ENCODE measurements at places on chromosomes 2 and 18.

GRCh38 chr2:1721706-1722646 is 22.3 kb downstream of the PXDN start:
- DNase-seq, result no peak

GRCh38 chr2:160309585-160309984 is 109.5 kb upstream of the ITGB6 start:
- DNase-seq, result no peak

GRCh38 chr2:114698520-114698919 is 256.1 kb downstream of the DPP10 start:
- DNase-seq, result no peak

GRCh38 chr2:143085125-143085784 is 44.0 kb upstream of the ARHGAP15 start:
- no peak for DNase-seq

DNA sequence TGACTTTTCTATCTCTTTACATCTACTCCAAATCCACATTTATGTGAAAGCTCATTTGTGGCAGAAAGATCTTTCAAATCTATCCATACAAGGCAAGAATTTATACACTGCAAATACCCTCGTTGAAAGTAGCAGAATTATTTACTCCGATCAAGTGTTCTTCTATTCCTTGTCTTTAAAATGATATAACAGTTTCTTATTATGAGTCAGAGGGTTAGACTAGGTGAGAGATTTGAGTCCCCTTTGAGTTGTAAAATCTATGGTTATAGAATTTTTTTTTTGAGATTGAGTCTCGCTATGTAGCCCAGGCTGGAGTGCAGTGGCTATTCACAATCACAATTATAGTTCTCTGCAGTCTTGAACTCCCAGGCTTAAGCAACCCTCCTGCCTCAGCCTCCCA is 5.6 kb upstream of the GREB1 start:
- no peak for DNase-seq

- no peak for DNase-seq
Observed at GRCh38 chr2:65316072-65316471, 88.4 kb downstream of the ACTR2 start.

DNA sequence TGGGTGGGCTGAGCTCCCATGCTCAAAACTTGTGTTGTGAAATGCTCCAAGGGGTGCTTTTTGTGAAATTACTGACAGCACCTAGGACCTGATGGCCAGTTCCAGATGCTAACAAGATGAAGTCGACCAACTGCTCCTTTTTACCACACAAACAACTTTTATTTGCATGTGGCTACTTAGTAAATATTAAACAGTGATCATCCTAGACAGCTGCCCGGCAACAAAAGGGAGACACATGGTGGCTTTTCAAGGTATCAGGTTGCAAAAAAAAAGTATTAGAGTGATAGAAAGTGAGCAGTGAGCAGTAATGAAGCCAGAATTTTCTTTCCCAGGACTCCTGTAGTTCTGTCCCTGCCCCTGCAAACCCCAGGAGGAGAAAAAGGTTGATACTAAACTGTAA is 118.5 kb downstream of the RPIA start:
- no peak for DNase-seq

DNA sequence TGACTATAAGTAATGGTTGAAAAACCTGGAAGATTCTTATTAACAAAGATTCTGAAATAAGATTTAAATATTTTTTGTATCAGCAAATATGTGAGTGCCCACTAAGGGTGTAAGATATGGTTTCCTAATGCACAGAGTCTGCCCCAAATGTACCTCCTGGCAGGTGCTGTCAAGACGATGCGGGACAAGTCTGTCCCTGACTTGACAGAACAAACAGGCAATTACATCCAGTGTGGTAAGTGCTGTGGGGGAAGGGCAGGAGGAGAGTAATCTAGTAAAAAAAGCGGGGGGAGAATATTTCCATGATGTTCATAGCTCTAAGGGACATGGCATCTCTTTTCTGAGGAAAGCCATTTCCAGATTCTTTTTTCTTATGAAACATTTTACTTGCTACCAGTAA is 127.5 kb downstream of the COL4A4 start:
- DNase-seq, result no peak

GRCh38 chr18:50569930-50570329 is 10.0 kb downstream of the MAPK4 start:
- no peak for DNase-seq

- DNase-seq, result no peak
Observed at GRCh38 chr2:236180076-236180816, 12.1 kb upstream of the GBX2 start.

- DNase-seq, result no peak
Observed at GRCh38 chr2:226137201-226137811, 662.3 kb downstream of the IRS1 start.

GRCh38 chr18:39675368-39675767 is 2109.8 kb upstream of the CELF4 start:
- DNase-seq, result no peak

GRCh38 chr2:42824454-42824807 is 32.0 kb upstream of the HAAO start:
- no peak for DNase-seq

GRCh38 chr18:62751341-62751821 is 36.0 kb downstream of the PHLPP1 start:
- no peak for DNase-seq

- no peak for DNase-seq
Observed at GRCh38 chr18:363301-364085, 95.6 kb upstream of the THOC1 start.

- DNase-seq, result no peak
Observed at GRCh38 chr2:118969734-118970395, 27.9 kb downstream of the MARCO start.

DNA sequence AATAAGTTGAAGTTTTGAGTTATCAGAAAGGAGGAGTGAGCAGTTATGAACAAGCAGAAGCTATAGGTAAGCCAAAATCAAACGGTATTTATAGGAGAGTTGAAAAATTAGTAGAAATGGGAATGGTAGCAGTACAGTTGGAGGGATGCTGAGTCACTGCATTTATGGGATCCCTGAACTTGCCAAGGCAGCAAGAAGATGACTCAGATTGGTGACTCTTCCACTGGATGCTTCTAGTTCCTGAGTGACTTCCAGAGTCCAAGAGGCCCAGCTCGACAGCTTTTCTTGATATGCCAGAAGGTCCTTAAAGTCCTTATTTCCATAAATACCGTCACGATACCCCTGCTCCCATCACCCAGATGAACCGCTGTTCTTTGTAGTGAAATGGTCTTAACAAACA is 31.1 kb upstream of the ACTR3 start:
- DNase-seq, result no peak

GRCh38 chr18:26462355-26462754 is 86.0 kb downstream of the KCTD1 start:
- DNase-seq, result no peak

GRCh38 chr2:168939061-168939460 is 38.0 kb downstream of the G6PC2 start:
- DNase-seq, result no peak

DNA sequence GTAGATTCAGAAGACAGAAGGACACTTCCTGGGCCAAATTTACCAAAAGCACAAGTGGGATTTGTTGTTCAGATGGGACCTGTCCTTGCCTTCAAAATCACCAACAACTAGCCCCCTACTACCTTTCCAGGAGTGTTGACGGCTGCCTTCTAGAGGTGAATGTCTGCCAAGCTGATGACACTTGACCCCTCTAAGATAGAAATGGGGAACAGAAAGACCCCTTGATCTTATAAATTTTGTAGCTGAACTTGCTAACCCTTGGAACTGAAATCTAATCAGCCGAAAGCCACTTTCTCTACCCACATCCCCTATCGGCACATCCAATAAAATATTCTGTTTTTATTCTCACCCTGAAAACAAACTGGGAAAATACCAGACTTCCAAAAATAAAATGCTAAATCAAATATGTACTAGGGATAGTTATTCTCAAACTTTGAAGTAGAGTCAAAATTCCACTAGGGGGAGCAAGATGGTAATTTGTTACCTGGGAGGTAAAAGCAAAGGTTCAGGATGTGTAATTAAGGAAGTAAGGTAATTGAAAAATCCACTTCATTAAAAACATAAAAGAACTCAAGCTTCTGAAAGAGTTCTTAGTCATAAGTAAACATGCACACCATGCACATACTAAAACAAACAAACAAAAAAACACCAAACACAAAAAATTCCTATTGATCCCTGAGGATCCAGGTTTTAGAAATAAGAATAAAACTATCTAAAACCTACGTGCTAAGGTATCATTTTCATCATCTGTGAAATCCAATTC is 119.2 kb downstream of the ANKRD44 start:
- DNase-seq, result no peak

DNA sequence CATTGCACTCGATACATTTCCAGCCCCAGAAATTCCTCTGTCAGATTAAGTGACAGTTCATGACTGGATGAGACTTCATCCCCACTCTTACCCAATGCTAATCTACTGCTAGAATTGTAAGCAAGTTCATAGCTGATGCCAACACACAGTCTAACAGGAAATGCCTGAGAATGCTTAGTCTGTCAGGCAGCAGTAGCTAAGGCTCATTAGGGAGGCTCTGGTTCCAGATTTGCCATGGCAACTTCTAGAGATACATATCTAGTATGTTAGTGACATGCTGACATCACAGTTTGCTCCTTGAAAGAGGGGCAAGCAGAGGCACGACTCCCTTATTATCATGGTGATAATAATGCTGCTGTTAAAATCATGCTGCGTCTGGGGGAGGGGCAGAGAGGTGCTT is 198.4 kb downstream of the RBM43 start:
- DNase-seq, result no peak

GRCh38 chr2:199471443-199472057 is 13.8 kb upstream of the SATB2 start:
- no peak for DNase-seq

GRCh38 chr2:218834685-218835084 is 3.1 kb upstream of the PRKAG3 start:
- DNase-seq, result no peak
